ENCODE measurements at places on chromosomes 2 and 18.

DNA sequence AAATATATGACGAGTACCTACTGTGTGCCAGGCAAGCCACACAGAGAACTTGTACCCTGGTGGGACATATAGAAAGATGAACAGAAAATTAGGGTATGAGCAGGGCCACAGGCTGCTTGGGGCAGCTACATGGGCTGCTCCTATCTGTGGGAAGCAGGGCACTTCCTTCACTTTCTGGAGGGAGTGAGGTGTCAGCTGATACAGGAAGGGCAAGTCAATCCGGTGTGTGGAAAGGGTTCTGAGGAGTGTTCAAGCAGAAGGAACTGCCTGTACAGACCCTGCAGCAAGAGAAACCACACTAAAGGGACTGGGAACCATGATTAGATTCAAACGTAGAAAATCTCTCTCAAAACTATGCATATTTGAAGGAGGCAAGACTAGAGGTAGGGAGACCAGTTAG is 58.6 kb upstream of the BCL11A start:
- DNase-seq, result no peak

- DNase-seq, result no peak
These were observed 286.3 kb downstream of the BCL11A start for GRCh38 chr2:60267122-60267521.

- DNase-seq, result no peak
These were observed 94.8 kb upstream of the LTBP1 start for GRCh38 chr2:32851777-32852439.

GRCh38 chr2:227789803-227790202 is 23.8 kb upstream of the CCL20 start:
- DNase-seq, result no peak

DNA sequence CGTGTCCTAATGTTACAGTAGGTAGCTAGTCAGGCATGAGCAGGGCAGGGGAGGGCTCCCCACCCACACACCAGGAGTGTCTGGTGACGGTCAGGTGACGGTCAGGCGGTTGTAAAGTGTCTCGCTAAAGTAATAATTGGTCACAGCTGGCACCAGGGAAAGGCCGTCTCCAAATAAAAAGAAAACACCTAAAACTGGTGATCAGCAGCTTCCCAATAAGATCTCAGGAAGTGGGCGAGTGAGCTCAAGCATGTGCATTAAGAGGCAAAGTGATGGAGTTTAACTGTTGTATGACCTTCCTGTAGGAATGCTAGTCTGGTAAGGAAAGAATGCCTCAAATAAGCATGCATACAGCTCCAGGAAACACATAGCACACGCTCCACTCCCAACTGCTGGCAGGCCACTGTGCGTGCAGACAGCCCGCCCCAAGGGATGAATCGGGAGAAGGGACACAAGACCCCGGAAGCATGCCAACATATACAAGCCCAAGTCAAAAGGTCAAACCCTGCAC is 177.1 kb downstream of the RNF144A start:
- no peak for DNase-seq

DNA sequence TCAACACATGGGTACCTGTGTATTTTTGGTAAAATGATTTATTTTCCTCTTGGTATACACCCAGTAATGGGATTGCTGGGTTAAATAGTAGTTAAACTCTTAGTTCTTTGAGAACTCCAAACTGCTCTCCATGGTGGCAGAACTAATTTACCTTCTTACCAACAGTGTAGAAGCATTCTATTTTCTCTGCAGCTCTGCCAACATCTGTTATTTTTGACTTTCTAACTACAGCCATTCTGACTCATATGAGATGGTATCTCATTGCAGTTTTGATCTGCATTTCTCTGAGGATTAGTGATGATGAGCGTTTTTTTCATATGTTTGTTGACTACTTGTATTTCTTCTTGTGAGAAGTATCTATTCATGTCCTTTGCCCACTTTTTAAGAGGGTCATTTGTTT is 180.6 kb downstream of the FSIP2 start:
- DNase-seq, result no peak

DNA sequence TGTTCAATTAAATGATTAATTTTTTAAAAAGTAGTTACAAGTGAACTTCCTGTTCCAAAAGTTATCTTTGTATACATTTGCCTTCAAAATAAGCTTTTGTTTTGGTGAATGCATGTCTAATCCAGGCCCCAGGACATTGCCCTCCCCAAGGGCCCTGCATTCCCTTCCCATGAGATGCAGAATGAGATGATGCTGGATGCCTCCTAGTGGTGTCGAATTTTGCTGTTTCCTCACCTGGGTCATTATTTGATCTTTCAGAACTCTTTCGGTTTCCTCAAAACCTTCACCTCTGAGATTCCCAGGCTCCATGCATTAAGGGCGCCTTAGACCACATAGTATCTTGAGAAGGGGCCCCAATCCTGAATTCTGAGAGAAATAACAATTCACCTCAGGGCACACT is 728.8 kb downstream of the CNTNAP5 start:
- DNase-seq, result no peak

- no peak for DNase-seq
These were observed 535.5 kb downstream of the XIRP2 start for GRCh38 chr2:167423731-167424130.

DNA sequence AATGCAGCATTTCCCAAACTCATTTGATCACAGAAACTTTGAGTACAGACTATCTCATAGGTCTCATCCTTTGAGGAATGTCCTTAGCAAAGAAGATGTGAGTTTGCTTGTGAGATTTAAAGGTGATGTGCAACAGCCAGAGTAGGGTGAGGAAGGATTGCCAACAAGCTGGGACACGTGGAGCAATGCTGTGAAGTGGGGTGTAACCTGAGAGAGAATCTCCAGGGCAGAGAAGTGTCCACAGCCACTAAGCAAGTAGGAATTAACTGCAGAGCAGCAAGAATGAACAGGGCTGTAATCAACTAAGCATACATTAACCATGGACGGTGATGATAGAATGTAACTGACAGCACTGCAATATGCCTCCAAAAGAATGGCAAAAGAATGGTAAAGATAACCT is 469.9 kb upstream of the NRP2 start:
- DNase-seq, result no peak

GRCh38 chr2:162343492-162343823 is 474 bp upstream of the GCA start:
- DNase-seq, result no peak

GRCh38 chr2:443741-444140 is 155.8 kb upstream of the ALKAL2 start:
- no peak for DNase-seq

DNA sequence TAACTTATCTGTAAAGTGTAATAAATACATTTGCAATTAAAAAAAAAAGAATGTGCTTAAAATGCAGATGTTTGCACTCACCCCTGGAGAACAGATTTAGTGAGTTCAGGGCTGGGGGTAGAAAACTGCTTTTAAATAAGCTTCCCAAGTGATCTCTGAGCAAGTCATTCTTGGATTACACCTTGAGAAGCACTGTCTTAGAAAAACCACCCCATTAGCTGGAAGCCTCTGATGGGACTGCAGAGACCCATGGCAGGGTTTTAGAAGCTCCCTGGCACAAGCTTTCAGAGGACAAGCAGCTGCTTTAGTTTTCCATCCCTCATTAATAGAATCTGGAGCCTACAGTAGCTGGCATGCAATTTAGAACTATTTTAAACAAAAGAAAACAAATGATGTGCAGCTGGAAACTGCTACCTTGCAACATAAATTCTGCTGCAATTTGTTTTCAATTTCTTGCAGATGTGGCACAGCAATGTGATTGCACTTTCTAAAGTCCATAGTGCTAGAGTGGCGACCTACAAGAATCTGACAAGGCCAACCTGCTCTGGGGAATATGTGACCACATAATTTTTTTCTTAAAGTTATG is 141.5 kb downstream of the CDC42EP3 start:
- no peak for DNase-seq

DNA sequence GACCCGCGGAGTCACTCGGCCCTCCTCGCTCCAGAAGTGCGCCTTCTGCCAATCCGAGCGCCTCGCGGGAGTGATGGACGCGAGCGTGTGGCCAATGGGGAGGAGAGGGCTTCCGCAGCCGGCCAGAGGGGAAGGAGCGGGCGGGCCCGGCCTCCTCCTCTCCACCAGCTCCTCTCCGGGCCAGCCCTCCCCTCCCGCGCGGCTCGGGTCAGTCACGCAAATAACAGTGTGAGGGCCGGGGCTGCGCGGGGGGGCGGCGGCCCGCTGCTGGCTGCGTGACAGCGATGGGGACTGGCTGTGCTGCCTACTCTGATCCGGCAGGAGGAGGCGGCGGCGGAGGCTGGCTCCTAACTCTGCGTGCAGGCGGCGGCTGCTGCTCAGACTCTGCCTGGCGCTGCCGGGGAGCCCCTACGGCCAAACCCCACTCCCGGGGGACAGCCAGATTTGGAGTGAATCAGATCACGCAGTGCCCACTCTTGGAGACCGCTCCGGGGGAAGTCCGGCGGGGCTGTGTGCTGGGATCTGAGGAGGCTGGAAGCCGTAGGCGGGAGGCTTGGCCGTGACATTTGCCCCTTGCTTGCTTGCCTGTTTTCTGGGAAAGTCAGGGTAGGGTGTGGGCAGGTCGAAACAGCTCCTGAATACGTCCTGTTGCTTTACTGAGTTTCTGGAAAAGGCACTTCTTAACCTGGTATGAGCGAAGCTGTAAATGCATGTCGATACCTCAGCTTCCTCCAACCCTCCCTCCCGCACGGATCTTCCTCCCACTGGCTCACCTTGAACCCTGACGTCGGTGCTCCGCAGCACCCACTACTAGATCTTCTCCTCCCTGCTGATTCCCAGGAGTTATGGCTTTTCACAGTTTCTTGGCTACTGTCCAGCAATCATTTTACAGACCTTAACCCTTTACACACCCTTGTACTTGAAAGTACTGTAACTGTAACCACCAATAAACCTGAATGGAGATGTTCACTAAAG is 97.9 kb upstream of the SERTAD2 start:
- DNase-seq, result no peak

DNA sequence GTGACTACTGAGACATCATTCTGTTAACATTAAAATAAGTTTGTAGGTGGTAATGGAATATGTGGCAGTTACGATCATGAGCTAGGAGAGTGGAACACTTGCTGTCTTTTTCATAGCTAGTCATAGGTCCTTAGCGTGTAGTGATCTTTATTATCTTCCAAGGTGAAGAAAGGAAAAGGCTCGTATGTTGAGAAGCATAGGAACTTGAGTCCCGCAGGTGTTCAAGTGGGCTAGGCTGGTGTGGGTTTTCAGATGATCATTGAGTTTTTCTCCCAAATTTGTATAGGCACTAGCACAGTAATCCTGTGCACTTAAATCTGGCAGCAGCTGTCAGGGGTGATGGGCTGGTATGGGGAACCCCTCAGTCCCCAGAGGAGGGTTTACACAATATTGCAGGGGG is 10.9 kb downstream of the SLC20A1 start:
- no peak for DNase-seq

GRCh38 chr2:135299165-135299564 is 231.9 kb downstream of the ZRANB3 start:
- no peak for DNase-seq

DNA sequence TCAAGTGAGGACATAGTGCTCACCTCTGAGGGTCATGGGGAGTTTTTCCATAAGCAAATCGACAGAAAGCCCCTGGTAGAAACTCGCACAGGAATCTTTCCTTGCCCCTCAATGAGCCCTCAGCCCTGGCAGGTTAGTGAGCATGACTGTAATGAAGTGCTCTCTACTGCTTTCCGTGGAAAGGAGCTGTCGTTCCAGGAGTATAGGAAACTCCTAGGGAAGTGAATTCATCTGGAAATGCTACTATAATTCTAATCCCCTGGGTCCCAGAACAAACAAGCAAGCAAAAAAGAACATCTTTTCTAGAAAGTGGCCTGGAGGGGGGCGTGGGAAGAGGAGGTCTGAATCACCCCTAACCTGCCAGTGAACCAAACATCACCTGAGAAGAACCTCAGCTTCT is 18.1 kb downstream of the BCL2L11 start:
- no peak for DNase-seq

DNA sequence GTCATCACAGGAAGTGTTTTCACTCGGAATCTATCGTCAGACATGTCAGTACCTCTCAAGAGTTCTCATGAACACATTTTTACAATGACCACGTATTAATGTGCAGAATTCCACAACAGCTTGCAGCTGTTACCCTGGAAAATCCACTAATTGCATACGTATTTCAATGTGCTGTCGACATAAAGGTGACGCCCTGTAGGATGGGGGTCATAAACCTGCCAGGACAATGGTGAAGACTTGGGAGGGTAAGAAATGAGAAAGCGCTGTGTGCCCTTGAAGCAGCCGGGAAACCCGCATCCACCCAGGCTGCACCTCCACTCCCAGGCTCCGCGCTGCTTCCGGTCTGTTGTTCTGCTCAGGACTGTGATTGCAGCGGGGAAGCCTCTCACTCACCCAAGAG is 14.0 kb downstream of the TMEM18 start:
- no peak for DNase-seq

DNA sequence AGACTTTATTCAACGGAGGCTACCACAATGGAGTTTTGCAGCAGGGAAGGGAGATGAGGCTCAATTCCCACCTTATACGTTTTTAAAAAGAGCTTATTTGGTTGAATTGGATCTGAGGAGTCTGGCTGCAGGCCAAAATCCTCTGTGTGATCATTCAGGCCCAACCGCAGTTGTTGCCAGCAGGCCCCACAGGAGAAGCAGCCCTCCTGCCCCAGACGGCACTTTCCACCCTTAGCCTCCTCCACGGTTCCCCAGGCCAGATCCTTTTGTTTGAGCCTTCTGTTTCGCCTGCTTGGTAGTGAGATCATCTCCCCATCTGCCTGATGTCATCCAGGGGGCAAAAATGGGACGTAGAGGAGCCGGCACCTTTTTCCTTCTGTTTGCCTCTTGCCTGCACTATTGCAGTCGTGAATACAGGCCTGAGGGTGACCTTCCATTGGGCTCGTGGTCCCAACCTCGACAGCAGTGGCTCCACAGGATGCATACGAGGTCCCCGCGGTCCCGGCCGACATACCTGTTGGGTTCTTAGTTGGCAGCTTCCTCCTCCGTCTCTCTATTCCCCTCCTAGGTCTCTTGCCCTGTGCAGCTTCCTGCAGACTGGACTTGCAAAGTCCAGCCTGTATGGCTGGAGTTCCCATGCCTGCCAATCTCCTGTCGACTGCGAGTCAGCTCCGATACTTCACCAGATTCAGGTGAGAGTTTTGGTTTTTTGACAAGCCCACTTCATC is 9.3 kb upstream of the GPR35 start:
- no peak for DNase-seq

- DNase-seq, result no peak
These were observed 28.2 kb downstream of the CDKL4 start for GRCh38 chr2:39215545-39215944.

GRCh38 chr2:241053576-241054251 is 48.4 kb downstream of the MTERF4 start:
- DNase-seq, result no peak

DNA sequence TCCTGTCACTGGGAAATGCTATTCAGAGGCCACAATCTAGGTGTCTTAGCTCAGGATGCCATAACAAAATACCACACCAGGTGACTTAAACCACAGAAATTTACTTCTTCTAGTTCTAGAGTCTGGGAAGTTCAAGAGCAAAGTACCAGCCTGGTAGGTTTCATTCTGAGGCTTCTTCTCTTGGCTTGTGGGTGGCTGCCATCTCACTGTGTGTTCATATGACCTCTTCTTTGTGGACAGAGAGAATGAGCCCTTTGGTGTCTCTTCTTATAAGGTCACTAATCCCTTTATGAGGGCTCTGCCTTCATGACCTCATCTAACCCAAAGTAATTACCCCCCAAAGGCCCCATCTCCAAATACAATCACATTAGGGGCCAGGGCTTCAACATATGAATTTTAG is 57.3 kb downstream of the RHOB start:
- DNase-seq, result no peak

GRCh38 chr2:127067620-127068350 is 39.2 kb downstream of the BIN1 start:
- DNase-seq, result peak; percentile 78

All from activated CD4-positive, alpha-beta T cell treated with anti-CD3 and anti-CD28 coated beads, Interleukin-2, amount 50 U/mL, for 48 hours (primary cell).